ENCODE measurements at places on chromosomes 6 and 20.

DNA sequence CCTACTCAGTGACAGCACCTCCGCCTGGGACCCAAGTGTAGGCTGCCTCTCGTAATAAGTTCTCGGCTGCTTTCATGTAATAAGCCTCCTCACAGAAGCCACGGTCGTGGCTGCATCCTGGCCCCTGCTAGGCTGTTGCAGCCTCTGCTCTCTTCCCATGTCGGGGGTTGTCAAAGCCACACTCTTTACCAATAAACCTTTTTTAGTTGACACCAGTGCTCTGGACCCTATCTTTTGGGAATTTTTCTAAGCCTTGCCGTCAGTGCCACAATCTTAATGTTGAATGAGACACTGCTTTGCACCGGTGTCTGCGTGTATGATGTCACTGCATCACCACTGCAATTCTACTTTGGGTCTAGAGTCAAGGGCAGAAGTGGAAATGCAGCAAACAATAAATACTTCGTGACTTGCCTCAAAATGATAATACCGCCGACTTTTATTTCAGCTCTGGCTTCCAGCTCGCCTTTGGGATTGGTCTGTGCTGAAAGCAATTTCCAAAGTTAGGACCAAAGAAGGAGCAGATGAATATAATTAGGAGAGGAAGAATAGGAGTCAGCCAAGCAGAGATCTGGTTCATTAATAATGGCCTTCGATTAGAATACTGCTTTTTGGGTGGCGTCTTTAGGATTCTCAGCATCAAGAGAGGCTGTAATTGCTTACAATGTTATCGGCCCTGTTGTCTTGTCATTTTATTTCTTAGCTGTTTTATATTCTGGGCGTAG is 57.6 kb upstream of the CCN6 start:
- DNase-seq, result no peak

DNA sequence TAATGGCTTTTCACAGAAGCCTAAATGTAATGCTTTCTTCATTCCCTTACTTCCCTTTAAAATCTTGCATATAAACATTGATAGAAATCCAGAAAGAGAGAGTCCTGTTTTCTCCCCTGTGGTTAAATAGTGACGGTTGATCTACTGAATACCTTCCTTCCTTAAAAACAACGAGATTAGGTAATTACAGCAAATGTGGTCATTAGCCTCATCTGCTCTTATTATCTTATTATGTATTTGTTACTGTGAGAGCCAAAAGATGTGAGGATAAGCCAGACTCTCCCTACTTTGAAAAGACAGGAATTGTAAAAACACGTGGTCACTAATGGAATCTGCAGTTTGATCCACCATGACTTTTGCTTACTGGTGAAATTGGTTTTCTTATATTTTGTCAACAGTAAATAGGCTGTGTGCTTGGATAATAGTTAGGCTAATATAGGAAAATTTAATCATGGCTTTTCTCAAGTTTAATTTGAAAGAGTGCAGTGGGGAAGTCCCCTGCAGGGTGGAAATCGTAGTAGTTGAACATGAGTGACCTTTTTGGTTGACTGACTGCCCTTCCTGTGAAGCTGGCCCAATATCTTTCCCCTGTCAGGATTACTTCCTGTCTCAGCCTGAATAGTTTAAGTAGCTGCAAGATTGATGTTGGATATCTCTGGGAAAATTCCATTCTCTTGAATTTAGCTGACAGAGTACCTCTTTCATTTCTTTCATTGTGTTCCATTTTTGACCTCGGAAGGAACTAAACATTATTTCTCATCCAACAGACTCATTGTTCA is 62.8 kb downstream of the JARID2 start:
- no peak for DNase-seq

DNA sequence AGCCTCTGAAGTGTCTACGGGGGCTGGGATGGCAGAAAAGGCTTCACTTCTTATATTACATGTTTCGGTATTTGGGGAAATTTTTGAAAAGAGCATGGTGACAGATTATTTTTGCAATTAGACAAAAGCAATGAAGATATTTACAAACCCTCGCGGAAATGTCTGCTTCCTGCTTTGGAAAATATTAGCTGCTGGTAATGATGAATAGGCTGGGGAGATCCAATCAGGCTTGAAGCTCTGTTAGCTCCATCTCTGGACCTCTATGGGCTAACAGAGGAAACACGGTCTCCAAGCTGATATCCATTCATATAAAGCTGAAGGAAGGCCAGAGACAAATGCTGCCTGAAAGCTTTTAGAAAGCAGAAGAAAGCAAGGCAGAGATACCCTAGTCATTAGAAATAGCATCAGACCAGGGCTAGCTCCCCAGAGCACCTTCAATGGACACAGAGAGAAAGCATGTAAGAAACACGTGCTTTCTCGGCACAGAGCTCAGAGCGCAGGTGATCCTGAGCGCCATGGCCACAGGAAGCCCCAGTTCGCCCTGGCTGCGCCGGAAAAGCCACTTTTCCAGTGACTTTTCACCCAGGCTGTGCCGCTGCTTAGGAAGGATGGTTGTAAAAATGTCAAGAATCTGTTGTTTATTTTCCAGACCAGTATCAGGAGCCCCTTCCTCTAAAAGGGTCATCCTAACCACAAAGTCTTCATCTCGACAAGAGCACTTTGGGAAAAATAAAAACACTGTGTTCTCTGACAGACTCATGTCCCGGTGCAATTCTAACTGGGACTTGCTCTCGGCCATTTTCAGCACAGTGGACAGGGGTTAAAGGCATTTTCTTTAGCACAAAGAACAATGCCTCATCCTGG is 68.5 kb upstream of the NFATC2 start:
- DNase-seq, result no peak

- no peak for DNase-seq
Observed at GRCh38 chr6:166618866-166619761, 7.9 kb downstream of the RPS6KA2 start.

DNA sequence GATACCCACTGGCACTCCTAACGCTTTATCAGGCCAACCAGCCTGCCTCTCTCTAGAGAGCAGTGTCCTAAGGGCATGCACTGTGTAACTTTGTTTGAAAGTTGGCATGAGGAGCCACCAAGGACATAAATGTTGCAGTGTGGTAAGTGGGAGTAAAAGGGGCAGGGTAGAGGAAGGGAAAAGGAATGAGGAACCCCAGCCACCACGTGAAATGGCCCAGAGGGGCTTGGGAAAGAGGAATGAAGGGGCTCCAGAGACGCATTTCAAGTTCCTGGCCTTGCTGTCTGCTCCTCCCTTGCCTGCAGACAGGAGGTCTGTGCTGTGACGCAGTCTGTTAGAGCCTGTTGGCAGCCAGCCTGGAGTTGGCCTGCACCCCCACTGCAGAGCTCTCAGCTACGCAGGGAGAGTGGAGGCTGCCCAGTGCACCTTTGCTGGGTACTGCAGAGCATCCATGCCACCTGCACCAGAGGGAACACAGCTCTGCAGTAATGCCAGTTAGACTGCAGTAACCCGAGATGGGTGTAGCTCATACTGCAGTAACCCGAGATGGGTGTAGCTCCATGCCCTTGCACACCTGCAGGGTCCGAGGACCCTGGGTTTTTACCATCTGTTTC is 86.8 kb upstream of the SNAP25 start:
- DNase-seq, result peak; percentile 96

DNA sequence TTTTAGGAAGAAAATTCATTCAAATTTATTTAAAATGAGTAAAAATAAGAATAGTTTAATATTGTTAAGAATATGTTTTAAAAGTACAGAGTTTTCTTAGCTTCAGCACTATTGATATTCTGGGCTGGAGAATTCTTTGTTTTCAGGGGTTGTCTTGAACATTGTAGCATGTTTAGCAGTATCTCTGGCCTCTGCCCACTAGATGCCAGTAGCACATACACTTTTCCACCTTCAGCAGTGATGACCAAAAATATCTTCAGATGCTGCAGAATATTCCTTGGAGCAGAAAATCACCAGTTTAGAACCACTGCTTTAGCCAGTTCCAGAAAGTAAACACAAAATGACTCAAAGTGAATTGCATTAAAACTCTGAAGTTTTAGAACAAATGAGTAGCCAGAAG is 19.4 kb upstream of the SDHAF4 start:
- DNase-seq, result no peak

DNA sequence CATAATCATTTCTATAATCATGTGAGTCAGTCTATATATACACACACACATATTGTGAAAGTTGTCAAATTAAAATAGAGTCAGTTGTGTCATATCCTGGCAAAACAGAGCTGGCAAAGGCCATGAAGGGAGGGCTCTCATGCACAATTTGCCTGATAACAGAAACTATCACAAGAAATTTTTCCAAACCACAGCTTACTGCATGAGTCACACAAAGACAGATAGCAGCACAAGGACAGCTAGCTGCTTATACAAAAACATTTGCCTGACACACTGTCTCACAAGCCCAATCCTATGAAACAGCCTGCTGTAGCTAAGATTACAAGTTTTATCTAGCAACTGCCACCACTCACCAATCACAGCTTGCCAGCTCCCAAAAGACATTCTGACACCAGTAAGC is 848.5 kb upstream of the MAN1A1 start:
- DNase-seq, result no peak

- DNase-seq, result no peak
Observed at GRCh38 chr20:23179766-23180403, 93.8 kb upstream of the CD93 start.

GRCh38 chr6:169253337-169254238 is at the start of gene THBS2:
TSS of gene THBS2 (minus strand) at chr6:169253846. CDS start at chr6:169250784, 3,062 bp downstream.
- peak; percentile 20 for DNase-seq

DNA sequence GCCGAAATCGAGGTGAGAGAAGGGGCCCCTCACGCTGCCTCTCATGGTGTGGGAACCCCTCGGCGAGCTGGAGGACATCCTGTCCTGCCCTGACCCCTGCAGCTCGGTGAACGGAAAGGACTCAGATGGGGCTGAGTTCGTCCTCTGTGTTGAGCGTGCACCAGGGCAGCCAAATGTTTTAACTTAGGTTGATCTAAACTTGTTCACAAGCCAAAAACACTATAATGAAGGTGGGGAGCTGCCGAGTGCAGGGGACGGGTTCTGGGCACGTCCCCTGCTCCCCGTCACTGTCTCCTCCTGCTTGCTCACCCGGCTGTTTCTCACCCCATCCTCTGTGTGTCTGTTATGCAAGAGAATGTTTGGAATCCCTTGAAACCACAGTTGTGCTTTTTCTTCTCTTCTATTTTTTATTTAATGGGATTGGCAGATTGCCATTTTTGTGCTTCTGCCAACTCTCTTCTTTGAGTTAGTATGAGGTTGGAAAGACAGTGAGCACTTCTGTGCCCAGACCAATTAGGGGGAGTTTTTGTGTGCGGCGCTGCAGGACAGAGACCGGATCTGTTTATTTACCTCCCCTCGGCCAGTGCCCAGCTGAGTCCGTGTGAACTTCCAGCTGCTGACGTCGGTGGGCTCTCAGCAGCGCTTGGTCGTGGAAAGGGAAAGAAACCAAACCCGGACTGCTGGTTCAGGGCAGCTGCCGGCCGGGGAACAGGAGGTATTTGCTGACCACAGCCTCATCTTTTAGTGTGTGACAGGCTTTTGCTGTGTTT is 158.1 kb downstream of the DTNBP1 start:
- DNase-seq, result peak; percentile 74

- no peak for DNase-seq
Observed at GRCh38 chr6:37602801-37603200, 94.9 kb downstream of the MDGA1 start.

- no peak for DNase-seq
Observed at GRCh38 chr6:37665304-37665703, 32.4 kb downstream of the MDGA1 start.

GRCh38 chr20:19026121-19026878 is 186.1 kb upstream of the SLC24A3 start:
- no peak for DNase-seq

- no peak for DNase-seq
Observed at GRCh38 chr20:16514140-16514539, 59.1 kb downstream of the KIF16B start.

DNA sequence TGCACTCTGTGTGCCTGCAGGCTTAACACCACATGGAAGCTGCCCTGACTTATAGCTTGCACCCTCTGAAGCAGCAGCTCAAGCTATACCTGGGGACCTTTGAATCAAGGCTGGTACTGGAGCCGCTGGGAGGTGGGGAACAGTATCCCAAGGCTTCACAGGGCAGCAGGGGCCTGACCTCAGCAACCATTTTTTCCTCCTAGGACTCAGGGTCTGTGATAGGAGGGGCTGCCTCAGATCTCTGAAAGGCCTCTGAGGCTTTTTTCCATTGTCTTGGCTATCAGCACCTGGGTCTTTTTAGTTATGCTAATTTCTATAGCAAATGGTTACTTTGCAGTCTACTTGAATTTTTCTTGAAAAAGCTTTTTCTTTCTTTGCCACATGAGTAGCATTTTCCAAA is 80.2 kb upstream of the OPRM1 start:
- DNase-seq, result no peak

DNA sequence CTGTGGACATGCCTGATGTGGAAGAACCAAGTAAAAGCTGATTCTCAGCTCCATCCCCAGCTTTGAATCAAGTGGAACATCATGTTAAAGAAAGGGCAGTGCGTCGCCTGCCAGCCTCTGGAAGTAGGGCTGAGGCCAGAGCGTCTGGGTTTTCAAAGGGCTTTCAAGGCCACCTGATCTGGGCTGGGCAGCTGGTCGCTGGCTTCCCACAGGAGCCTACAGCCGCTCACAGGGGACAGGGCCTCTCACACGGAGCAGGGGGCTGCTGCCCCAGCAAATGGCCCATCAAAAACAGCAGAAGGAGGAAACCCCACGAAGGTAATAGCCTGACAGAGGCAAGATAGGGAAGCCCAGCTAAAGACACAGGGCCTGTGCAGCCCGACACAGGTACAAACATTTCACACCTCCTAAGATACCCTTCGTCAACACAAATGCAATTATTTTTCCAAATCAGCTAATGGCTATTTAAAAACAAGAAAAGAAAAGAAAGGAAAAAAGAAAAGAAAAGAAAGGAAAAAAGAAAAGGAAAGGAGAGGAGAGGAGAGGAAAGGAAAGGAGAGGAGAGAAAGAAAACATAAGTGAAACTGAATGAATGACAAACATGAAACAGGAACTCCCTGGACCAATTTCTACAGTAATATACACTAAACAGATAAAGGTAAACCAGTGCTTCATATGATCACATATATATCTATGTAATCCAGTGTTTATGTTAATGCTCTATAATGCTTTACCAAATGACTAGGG is 24.8 kb downstream of the RRBP1 start:
- DNase-seq, result no peak

DNA sequence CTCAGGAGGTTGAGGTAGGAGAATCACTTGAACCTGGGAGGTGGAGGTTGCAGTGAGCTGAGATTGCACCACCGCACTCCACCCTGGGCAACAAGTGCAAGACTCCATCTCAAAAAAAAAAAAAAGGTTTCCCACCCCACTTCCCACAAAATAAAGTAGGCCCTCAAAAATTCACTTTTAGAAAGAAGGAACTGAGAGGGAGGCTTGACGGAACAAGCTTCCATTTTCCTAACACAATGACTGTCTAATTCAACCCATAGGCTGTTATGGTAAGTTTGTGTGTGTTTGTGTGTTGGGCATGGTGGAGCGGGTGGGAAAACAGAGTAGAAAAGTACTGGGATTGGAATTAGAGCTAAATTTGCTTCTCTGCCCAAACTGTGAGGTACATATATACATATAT is 98.4 kb upstream of the MAN1A1 start:
- no peak for DNase-seq

GRCh38 chr20:22575087-22575721 is 9.2 kb downstream of the FOXA2 start:
- DNase-seq, result no peak

All from C1 segment of cervical spinal cord (tissue), 14 donors.